Aortic smooth muscle cell (primary cell): ENCODE measurements at places on chromosomes 7 and 10. TPM values are rescaled to one million over a fixed set of nuclear protein-coding genes. Genes with fewer than 3 reads are reported as not detected.

Gene WNT8B
- not detected in 2 replicates for total RNA-seq

Gene PLXDC2
- 12.8 and 51.4 TPM in 2 replicates for total RNA-seq

Gene LLCFC1
- not detected in 2 replicates for total RNA-seq

Gene CCL26
- 1.5 TPM in 1 of 2 replicates, not detected in the other for total RNA-seq

Gene VSIR
- total RNA-seq = 16.2 and 19.6 TPM in 2 replicates

Gene MSANTD7
- total RNA-seq = 15.5 and 21.9 TPM in 2 replicates

Gene AKR1C4
- total RNA-seq = not detected in 2 replicates

Gene TRIM8
- 70.0 and 95.4 TPM in 2 replicates for total RNA-seq

Gene SFTPA1
- not detected in 2 replicates for total RNA-seq

Gene GBX1
- not detected in 2 replicates for total RNA-seq

Gene SLC25A40
- 4.1 and 5.7 TPM in 2 replicates for total RNA-seq

Gene ANKRD2
- total RNA-seq = 0.50 and 1.5 TPM in 2 replicates

Gene ATOH7
- total RNA-seq = under 0.01 TPM in 1 of 2 replicates, not detected in the other

Gene ACHE
- total RNA-seq = not detected in 2 replicates
